ENCODE measurements at places on chromosomes 5 and 9.

GRCh38 chr5:166377756-166378155 lies 1913.7 kb upstream of the WWC1 start:
- DNase-seq: no peak

DNA sequence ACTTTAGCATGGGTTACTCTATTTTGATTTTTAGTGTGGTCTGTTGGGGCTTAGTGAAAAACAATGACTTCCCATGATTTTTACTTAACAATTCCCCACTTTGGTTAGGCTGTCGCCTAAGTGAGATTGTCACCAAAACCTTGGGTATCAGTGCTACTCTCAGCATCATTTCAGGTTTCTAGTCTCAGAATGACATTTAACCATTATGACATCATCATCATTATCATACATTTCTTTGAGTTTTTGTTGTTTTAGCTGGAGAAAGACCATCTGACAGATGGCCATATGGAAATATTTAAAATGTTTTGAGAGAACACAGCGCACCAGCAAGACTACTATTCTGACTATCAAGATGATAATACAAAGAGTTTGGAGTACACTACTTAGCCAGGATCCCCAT lies 551.0 kb upstream of the PTPRD start:
- no peak for DNase-seq

- no peak for DNase-seq
Observed at GRCh38 chr5:146515473-146516150, 378 bp downstream of the GPR151 start.

GRCh38 chr9:3836011-3836410 lies 310.2 kb upstream of the RFX3 start:
- no peak for DNase-seq

DNA sequence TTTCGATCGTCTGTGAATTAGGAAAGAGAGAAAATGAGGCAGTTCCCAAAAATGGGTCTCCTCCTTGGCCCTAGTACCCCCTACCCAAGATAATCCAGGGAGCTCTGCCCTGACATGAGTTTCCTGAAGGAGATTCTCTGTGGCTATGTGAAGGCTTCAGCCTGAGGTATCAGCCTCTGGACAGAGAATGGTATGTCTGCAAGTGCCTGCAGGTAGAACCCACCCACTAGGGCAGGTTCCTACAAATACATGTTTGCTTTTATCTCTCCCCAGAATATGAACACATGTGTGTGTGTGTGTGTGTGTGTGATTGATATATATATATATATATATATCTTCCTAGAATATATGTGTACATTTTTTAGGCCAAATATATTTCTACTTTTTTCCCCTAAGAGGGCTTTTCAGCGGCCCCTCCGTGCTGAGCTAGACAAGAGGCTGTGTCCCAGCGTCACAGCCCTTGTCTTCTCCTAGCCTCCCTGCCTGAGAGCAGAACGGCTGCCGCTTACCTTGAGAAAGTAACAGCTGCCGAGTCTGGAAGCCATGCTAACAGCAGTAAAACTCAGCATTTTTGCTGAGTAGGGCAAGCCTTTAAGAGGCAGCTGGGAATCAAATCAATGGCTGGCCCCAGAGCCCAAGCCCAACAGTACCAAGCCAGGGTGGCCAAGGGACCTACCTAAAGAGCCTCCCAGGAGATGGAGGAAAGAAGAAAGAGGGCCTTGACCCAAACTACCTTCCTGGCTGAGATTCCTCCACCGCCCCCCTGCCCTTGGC lies 2.1 kb downstream of the BRINP1 start:
- DNase-seq: no peak

GRCh38 chr5:122151640-122152039 lies 22.3 kb downstream of the ZNF474 start:
- DNase-seq: no peak

DNA sequence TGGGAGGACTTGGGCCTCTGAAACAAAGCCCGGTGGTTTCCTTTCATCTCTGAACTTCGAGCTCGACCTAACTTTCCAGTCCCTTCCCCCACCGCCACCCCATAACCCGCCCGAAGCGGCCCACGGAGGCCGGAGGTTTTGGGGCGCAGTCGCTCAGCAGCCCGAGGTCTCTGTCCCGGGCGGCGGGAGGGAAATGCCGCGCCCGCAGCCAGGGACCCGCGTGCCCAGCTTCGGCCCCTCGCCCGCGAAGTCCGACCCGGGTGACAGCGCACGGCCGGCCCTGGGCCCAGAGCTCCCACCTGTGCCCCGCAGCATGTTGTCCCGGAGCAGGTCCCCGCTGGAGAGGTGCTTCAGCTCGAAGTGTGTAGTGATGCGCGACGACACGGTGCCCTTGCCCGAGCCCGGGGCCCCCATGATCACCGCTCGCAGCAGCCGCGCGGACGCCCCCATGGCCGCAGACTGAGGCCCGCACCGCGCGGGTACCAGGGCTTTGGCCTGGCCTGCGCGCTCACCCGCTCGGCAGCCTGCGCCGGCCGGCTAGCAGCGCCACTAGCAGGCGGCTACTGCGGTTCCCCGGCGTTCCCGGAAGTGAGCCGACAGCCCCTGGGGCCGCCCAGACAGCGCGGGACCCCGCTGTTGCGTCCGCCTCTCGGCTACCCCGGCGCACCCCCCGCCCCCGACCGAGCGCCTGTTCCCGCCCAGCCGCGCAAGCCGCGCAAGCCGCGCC lies at the start of gene AK3:
Gene AK3 (minus strand): TSS at position 565 of the 727 bp plus-strand sequence. CDS start 115 bp downstream, at position 450.
- DNase-seq: peak; percentile 90

DNA sequence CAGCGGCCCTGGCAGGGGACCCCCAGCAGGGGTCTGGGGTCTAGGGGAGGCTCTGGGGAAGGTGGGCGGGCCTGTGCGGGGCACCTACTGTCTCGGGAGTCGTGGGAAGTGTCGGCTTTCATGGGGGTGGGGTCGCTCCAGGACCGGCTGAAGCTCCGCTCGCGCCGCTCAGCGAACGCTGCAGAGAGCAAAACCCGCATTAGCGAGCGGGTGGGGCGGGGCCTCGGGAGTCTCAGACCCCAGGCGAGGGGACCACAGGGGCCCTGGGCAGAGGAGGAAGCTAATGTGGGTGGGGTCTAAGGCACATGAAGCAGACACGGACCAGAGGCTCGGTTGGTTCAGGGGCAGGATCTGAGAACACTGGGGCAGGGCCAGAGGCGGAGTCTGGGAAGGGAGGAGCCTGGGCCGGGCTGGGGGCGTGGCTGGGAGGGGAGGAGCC lies 5.5 kb downstream of the NSMF start:
- DNase-seq: peak; percentile 76
